ENCODE measurements at places on chromosomes 3 and 15.

- no peak for DNase-seq
These were observed 844 bp downstream of the NR2F2 start for GRCh38 chr15:96331144-96331944.

DNA sequence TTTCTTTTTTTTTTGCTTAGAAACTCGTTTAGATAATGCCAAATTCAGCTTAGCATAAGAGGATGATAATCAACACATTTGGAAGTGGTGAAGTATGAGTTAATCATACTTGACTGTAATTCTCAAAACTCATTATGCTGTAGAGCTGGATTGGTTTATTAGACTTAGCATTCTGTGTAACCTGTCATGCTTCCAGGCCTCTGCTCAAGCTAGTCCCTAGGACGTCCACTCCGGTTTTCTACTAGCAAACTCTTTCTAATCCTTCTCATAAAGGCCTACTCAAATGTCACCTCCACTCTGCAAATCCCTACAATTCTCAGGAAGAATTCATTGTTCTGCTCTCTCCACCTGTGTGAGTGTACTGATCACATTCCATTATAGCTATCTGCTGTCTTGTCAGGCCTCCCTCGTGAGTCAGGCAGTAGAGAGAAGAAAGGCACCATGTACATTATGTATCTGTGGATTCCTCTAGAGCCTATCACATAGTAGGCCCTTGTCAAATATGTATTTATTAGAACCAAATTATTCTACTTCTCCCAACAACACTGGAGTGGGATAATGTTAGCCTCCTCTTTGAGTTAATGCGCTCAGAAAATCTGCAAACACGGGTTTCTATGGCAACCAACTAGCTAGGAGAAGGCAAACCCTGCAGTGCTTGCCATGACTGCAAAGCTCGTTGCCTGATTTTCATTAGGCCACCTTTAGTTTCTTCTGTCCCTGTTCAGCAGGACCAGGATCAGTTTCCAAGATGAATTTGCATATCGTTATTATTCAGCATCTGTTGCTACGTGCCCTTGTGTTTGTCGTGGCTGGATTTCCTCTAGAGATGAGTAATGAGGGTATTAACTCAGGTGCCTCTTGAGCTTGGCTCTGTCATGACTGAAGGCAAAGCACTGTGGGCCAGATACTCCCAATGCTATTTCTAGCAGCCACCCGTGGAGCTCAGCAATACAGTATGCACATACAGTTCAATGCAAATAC, 30.7 kb downstream of the ATP13A5 start:
- DNase-seq, result no peak

- no peak for DNase-seq
These were observed 6.5 kb upstream of the UTS2B start for GRCh38 chr3:191336833-191337232.

DNA sequence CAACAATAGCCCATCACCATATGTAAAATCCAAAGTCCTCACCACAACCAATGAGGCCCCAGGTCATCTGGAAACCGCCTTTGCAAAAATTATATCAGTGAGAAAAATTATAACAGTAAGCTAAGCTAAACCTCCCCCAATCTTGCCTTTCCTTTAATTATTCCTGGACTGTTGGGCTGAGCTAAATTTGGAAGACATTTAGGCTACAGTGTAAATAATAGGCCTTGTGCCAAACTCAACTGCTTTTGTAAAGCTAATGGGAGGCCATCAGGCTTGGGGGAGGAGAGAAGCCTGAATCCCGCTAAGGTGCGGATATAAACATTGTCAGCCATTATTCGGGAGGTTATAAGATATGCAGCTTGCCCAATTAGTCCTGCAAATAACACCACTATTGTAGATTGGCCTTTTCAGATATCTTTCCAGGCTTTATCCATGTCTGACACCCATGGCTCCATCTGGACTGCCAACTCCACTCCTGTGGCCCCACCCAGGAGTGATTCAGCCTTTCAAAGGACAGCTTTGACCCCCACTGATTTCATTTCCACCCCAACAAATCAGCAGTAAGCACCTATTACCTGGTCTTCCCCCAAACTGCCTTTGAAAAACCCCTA, 53.0 kb upstream of the CA12 start:
- DNase-seq, result no peak

DNA sequence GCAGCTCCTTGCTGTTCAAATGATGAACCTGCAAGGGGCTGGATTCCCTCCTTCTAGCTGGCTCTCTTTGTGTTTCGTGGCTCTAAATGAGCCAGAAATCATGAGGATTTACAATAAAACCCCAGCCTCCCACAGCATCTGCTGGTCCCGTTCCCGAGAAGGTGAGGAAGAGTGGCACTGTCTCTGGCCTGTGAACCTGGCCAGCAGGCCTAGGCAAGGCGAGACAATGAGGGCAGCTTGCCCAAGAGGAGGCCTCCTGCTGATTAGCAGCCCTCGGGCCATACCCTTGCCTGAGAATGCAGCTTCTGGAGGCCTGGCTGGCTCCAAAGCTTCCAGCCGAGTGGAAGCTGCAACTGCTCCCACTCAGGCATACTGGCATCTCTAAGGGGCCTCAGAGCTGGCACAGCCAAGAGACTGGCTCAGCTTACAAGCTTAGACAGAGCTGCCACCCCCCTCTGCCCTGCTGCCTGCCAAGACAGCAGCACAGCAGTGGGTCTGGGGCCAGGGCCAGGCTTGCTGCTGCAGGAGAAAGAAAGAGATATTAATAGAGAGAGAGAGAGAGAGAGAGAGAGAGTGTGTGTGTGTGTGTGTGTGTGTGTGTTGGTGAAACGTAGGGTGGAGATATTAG, 76.5 kb downstream of the HMG20A start:
- no peak for DNase-seq

GRCh38 chr3:190435618-190436017, 14.1 kb downstream of the TMEM207 start:
- DNase-seq, result no peak

GRCh38 chr3:54826251-54826691, 101.6 kb downstream of the LRTM1 start:
- DNase-seq, result no peak

- no peak for DNase-seq
These were observed 51.7 kb downstream of the BOC start for GRCh38 chr3:113263020-113263419.

Data from stimulated activated CD8-positive, alpha-beta memory T cell treated with anti-CD3 and anti-CD28 coated beads, Interleukin-4, amount 100 ng/mL, for 4 hours (primary cell).